ENCODE measurements at places on chromosomes 7 and 10.

GRCh38 chr7:72781631-72782030, 46.4 kb downstream of the TYW1B start:
- no peak for DNase-seq

GRCh38 chr10:123649676-123650075, 16.5 kb upstream of the GPR26 start:
- DNase-seq: no peak

DNA sequence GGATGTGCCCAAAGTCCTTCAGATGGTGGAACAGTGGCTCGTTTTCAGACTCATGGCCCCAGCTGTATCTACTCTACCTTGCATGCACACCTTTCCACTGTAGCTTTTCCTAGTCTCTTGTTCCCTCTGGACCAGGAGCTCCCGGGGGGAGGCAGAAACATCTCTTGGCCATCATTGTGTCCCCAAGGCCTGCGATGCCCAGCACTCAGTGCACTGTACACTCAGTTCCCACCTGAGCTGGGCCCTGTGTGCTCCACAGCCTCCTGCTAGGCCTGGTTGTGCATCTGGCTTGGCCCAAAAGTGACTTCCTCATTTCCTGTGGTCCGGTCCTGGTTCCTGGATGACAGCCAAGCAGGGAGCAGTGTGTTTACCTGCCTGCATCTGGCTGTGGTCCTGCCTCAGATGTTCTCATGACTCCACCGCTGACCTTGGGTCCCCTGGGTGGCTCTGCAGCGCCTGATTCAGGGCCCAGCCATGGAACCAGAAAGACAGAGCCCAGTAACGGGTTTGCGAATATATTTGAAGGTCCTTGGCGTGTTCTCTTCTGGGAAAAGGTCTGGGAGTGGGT, 9.9 kb upstream of the DOCK1 start:
- no peak for DNase-seq

DNA sequence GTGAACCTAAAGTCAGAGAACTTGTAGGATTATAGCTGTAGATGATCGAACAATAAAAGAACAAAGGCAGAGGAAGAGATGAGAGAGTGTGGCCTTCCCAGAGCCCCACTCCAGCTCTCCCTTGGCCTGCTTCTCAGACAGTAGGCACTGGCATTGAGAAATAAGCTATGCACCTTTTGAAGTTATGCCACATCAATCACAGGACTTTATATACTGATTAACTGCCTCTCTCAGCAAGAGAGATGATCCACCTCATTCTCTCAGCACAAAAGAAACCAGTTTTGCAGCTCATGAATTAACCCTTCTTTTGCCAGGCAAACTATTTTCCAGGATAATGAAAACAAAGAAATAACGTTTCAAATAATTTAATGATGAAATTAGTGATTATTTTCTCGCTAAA, 22.0 kb upstream of the CTTNBP2 start:
- DNase-seq: no peak
